ENCODE measurements at places on chromosomes 4 and X.

- no peak for DNase-seq
Observed at GRCh38 chr4:113837397-113837796, 75.9 kb upstream of the CAMK2D start.

DNA sequence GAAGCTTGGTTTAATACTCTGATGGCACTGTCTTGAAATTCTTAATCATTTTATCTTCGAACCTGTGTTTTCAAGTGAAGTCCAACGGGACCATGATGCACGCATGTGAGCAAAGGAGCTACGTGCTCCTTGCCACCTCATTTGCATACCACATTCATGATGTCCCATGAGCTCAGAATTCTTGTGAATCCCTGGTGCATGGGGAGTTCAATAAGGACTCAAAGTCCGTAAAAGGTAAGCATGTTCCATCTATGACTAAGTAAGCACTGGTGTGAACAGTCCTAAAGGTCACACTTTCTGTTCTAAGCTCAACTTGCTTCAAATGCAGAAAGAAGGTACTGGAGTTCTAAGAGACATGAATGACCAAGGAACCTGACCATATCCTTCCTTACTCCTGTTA is 13.1 kb upstream of the GPM6B start:
- DNase-seq = no peak

DNA sequence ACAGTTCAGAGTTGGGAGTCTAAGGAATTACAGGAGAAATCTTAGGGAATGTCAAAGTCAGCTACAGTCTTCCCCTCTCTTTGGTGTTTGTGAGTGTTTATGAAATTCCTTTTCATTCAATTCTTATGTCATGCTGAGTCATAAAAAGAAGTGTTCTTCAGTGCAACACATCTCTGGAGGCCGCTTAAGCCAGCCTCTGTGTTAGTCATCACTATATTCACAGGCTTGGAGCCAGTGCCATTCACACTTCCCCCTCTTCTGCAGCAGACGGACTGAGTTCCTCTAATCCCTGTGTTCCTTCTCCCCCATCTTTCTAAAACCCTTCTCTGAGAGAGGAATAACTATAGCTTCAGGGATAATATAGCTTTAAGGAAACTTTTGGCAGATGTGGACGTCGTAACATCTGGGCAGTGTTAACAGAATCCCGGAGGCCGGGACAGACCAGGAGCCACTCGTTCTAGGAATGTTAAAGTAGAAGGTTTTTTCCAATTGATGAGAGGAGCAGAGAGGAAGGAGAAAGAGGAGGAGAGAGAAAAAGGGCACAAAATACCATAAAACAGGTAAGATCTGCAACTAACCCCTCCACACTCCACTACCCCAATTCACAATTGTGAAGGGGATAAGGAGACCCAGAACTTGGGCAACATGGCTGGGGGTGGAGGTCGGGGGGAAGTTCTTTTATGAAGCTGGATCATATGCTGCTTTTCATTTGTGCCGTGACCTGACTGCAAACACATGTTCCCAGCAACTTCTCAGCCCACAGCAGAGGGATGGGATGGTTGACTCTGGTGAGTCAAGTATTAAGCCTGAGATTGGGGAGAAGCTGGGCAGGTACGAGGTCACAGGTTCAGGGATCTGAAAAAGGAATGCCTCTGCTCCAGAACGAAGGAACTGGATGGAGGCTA is at the start of gene SRPX2:
Gene SRPX2, plus strand, starts transcription at position 244 of the 905 bp plus-strand sequence. CDS start 2,124 bp downstream, outside the sequence.
- no peak for DNase-seq

- no peak for DNase-seq
Observed at GRCh38 chr4:107366016-107366735, 330.1 kb upstream of the DKK2 start.

DNA sequence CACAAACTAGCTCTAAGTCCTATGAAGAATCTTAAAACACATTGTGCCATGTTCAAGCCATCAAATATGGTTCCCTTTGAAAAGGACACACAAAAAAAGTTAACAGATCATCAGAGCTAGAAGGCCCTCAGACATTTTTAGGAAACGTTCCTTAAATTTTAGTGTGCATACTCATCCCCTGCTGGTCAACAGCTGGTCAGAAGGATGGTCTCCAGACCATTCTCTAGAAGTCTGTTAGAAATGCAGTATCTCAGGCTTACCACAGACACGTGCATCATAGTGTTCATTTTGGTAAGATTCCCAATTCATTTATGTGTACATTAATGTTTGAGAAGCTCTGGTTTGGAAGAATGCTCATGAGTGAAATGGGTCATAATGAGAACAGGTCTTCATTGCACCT is 523.1 kb downstream of the INPP4B start:
- DNase-seq = no peak

- DNase-seq = no peak
Observed at GRCh38 chr4:182863501-182863900, 53.7 kb downstream of the DCTD start.

- DNase-seq = no peak
Observed at GRCh38 chrX:20527558-20528011, 260.9 kb upstream of the RPS6KA3 start.

GRCh38 chr4:112526061-112526460 is 10.1 kb upstream of the NEUROG2 start:
- no peak for DNase-seq

DNA sequence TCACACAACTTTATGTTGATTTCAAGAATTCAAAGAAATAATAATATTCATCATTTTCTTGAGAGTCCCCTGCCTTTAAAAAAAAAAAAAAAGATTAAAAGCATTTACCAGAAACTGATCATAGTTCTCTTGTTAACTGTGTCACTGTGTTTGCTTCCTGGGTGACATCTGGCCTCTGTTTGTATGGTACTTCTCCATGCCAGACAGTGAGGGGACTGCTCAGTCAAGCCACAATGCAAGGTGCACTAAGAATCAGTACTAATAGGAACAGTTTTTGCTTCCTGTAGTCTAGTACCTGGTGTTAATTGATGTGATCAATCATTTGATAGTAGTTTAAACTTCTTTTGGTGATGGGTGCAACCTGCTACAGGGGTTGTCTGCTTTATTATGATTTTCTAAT is 77.5 kb downstream of the PHOX2B start:
- no peak for DNase-seq

DNA sequence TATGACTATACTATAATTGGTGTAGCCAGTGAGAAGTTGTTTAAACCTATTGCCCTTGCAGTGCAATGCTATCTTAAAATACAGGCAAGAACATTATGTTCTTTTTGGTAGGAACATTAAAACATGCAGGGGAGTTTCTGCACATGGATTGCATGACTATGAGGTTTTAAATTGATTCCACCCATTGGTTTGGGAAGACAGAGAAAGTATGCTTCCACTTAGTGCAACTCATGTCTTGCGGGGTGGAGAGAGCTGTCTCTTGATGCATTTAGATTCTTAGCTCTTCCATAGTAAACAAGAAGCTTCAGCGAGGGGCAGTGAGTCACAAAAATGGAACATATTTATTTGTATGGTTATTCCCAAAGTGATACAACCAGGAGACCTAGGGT is 39.5 kb upstream of the RASL11B start:
- DNase-seq = no peak

GRCh38 chrX:23100826-23101225 is 101.1 kb downstream of the DDX53 start:
- no peak for DNase-seq

DNA sequence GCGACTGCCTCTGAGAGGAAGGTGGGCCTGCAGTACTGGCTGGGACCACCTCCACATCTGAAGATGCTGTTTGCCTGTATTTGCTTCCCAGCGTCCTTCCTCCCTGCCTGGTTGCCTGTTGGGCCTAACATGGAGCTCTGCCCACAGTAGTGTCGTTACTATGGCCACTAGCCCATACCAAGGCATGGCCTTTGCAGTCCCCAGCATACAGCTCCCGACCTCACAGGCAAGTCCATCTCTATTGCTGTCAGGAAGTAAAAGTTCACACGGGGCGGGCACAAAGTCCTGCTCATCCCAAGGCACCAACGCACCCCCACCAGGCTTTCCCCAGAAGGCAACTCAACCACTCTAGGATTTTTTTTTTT is 71.6 kb downstream of the MAML3 start:
- DNase-seq = no peak

DNA sequence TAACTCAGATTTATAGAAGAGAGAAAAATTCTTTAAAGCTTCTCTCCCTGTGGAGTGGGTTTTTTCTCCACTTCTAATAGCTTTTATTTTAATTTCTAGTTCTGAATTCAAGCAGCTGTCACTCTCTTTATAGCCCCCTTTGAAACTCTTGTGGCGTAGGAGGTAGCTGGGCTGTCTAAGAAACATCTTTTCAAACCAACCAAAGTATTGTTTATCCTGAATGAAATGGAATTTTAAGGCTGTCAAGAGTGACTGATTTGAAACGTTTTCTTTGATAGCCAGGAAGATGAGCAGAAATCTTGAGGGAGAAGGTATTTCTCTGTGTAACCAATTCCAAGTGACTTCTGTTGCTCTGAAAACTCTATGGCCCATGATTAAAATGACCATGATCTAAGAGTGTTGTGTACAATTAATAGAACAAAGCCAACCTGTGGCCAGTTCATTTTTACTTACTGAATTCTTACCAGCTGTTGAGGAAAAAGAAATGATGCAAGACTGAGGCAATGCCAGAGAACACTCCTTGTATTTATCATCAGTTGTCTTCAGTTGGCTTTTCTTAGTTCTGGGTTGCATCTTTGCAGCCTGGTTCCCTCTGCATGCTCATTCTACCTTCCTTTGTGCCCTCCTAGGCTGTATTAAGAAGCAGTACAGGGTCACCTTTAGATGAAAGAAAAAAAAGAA is 298.4 kb downstream of the ARHGAP10 start:
- DNase-seq = no peak

DNA sequence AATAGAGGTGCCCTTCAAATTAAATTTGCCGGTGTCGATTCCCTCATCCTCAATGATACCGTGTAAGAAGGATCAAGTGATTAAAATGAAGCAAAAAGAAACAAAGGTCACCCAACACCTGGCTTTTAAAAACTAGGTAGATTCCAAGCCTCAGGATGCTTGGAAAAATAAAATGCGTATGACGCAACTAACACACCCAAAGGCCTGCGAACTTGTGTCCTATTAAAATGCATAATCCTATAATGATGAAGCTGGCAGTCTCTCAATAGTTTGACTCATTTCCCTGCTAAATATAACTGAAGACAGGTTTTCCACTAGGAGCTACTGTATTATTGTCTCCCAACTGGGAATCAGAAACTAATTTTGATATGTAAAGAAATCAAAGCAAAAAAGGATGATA is 263.2 kb downstream of the DHX15 start:
- DNase-seq = no peak

DNA sequence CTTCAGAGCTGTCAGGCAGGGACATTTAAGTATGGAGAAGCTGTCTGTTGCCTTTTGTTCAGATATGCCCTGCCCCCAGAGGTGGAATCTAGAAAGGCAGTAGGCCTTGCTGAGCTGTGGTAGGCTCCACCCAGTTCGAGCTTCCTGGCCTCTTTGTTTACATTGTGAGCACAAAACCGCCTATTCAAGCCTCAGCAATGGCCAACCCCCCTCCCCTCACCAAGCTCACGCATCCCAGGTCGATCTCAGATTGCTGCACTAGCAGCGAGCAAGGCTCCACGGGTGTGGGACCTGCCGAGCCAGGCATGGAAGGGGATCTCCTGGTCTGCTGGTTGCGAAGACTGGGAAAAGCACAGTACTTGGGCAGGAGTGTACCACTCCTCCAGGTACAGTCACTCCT is 59.3 kb downstream of the ZNF674 start:
- no peak for DNase-seq

DNA sequence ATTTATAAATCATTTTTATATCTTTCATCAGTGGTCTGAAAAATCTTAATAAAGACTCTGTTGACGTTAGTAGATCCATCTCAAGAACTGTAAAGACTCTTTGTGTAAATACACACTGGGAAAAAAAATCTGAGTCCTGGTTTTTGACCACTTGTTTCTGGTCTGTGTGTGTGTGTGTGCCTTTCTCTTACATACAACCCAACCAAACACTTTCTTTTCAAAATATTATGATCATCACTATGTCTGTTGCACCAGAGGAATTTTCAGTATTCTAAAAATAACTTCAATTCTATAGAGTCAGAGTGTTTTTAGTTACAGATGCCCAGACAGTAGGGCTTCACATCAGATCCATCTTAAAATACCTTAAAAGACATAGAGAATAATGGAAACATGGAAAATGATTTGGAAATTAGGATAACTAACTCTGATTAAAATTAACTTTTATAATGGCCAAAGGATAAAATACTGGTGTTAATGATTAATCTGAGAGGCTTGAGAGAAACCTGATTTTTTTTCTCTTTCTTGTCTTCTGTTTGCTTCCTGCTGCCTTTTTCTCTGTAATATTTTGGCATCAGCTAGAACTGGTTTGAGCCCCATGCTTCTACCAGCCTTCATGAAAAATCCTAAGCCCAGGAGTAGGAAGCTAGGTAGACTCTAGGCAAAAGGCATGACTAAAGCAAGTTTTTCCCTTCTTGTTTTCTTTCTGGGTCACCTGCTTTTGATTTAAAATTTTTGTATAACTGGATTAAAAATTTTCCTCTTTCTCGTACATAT is 99.7 kb downstream of the ATXN3L start:
- no peak for DNase-seq

DNA sequence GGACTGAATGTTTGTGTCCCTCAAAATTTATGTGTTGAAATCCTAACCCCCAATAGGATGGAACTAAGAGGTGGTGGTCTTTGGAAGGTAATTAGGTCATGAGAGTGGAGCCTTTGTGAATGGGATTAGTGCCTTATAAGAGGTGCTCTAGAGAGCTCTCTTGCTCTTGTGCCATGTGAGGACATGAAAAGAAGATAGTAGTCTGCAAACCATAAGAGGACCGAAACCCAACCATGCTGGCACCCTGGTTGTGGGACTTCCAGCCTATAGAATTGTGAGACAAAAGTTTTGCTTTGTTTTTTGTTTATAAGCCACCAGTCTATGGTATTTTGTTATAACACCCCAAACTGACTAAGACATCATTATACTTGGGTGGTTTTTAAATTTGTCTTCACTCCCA is 417.1 kb downstream of the ANKRD50 start:
- DNase-seq = no peak

- no peak for DNase-seq
Observed at GRCh38 chr4:142615324-142615665, 230.8 kb downstream of the INPP4B start.

- DNase-seq = no peak
Observed at GRCh38 chr4:39597695-39598381, 40.8 kb downstream of the SMIM14 start.

DNA sequence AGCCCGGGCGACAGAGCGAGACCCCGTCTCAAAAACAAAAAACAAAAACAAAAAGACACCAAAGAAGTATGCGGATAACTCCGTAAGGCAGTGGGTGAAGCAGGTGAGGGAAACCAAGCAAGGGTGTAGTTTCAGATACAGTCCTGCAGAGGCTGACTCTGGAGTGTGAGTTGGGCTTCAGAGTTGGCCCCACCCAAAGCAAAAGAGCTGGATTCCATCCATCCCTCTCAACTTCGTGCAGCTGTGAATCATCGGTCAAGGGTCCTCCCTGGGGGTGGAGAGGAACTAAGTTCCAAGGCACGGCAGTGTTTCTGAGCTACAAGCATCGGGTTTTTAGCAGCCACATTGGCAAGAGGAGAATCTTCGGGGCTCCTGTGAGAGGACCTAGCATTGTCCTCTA is 43.9 kb upstream of the FAM9A start:
- DNase-seq = no peak
